Stimulated activated CD4-positive, alpha-beta T cell treated with anti-CD3 and anti-CD28 coated beads, TNF-alpha, amount 100 ng/mL, for 1 hour (primary cell): ENCODE measurements at places on chromosomes 2 and 18.

- DNase-seq = no peak
Measured at GRCh38 chr2:213104092-213104902, 47.1 kb downstream of the IKZF2 start.

- no peak for DNase-seq
Measured at GRCh38 chr2:182631299-182631698, 84.8 kb upstream of the DNAJC10 start.

GRCh38 chr2:32262105-32262504, 2.6 kb downstream of the NLRC4 start:
- no peak for DNase-seq

GRCh38 chr18:62759704-62760402, 44.5 kb downstream of the PHLPP1 start:
- no peak for DNase-seq

DNA sequence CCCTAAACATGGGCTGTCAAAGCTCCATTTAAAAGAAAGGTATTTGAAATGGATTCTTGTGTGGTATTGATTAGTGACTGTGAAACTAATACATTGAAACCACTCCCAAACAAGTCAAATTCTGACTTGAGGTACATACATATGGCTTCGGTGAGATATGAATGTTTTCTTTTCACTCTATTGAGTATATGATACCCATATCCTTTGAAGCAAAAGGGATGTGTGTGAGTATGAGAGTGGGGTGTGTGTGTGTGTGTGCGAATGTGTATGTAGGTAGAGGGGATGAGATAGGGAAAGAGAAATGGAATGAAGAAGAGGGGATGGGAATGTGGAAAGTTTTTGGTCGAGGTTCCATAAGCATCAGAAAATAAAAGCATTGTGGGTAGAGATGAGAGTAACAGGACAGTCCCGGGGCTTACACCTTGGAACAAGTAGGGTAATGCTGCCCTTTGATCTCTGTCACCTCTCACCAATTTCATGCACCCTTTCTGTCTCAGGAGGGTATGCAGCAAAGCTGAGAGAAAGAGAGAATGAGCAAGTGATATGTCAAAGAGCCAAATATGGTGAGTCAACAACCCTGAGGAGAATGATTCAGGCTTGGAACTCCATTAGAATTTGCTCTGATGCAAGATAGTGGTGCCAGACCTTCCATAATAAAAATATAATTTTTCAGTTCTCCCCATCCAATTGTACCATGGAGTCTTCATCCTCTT, 64.0 kb upstream of the ZEB2 start:
- DNase-seq = no peak

GRCh38 chr2:20622731-20623130, 28.2 kb downstream of the HS1BP3 start:
- DNase-seq = no peak

DNA sequence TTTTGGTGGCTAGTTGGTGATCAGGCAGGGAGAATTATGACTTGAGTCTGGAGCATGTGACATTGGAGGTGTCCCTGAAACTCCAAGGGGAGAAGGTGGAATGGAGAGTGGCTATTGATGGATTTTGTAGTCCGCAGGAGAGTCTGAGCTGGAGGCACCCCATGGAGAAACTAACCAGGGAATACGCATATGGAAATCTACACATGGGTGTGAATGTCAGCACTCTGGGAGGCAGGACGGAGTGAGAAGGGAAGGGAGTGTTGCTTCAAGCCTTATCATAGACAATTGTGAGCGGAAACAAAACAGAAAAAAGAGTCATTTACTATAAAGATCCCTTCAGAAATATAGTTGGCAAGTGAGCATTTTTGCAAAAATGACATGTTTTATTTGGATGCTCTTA, 667 bp upstream of the SCYGR4 start:
- DNase-seq = no peak

- DNase-seq = no peak
Measured at GRCh38 chr2:69762513-69763494, 20.9 kb downstream of the ANXA4 start.

- no peak for DNase-seq
Measured at GRCh38 chr2:238690511-238690910, 157.4 kb upstream of the TWIST2 start.

DNA sequence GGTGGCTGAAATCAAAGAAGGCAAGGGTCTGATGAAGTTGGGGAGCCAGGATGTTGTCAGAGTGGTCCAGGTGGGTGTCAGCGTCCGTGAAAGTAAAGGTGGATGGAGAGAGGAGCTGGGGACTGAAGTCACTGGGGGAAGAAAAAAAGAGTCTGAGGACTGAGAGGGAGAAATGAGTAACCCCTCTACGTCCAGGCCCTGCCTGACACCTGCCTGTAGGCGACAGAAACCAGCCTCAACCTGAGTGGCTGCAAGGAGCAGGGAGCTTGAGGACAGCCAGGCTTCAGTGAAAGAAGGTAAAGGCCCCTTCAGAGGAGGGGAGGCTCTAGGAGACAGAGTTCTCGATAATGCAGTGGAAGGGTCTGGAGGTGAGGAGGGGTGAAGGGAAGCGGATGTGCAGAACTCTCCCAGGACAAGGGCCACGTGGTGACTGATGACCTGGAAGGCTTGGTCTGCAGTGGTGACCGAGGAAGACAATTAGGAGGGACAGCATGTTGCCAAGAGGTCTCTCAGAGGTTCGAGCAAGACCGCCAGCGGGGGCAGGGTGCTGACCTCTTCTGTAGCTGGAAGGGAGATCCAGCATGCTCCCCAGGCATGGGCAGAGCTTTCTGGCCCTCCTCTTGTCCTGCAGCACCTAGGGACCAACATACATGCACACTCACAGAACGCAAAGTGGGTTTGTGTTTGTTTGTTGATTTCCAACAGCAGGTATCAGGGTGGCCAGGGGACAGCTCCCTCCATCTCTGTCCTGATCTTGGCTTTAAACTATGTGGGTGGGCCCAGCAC, 86.6 kb upstream of the TMEM247 start:
- DNase-seq = no peak

DNA sequence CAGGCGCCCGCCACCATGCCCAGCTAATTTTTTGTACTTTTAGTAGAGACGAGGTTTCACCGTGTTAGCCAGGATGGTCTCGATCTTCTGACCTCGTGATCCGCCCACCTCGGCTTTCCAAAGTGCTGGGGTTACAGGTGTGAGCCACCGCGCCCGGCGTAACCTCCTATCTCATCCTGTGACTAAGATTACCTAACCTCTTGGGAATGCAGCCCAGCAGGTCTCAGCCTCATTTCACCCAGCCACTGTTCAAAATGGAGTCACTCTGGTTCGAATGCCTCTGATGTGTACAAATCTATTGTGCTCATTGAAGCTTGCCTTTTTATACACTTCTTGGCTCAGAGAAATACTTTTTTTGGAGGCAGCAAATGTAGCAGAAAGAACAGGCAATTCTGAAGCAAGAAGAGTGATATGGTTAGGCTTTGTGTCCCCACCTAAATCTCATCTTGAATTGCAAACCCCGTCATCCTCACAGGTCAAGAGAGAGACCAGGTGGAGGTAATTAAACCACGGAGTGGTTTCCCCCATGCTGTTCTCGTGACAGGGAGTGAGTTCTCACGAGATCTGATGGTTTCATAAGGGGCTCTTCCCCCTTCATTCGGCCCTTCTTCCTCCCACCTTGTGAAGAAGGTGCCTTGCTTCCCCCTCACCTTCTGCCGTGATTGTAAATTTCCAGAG, 60.6 kb downstream of the SLC4A3 start:
- no peak for DNase-seq

DNA sequence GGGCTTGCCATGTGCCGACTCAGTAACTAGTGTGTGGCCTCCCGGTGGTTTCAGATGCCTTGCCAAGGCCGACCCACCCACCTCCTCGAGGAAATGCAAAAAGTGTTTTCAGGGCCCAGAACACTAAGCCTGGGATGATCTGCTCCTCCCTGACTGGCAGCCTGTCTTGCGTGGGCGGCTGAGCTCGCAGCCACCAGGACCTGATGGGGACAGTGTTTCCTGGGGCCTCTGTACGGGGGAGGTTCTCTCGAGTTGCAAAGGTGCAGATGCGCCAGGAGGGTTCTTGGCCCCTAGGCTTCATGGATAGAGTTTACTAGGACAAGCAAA, 85.2 kb downstream of the GLI2 start:
- DNase-seq = no peak

- DNase-seq = no peak
Measured at GRCh38 chr2:62287899-62288880, 92.3 kb downstream of the B3GNT2 start.

DNA sequence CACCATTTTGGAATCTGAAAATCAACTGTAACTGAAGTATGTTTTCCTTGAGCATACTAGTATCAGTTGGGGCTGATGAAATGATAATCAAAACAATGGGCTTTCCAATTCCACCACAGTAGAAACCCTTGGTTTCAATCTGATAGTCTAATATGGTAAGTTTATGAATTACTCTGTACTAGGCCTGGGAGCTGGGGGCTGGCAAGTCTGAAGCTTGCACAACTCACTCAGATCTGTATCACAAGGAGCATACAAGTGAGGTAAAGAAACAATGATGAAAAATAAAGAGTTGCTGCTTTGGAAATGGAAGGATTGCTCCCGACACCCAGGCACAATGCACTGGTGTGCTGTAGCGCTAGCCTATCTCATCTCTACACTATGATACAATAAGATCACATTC, 19.4 kb downstream of the ZEB2 start:
- DNase-seq = no peak

DNA sequence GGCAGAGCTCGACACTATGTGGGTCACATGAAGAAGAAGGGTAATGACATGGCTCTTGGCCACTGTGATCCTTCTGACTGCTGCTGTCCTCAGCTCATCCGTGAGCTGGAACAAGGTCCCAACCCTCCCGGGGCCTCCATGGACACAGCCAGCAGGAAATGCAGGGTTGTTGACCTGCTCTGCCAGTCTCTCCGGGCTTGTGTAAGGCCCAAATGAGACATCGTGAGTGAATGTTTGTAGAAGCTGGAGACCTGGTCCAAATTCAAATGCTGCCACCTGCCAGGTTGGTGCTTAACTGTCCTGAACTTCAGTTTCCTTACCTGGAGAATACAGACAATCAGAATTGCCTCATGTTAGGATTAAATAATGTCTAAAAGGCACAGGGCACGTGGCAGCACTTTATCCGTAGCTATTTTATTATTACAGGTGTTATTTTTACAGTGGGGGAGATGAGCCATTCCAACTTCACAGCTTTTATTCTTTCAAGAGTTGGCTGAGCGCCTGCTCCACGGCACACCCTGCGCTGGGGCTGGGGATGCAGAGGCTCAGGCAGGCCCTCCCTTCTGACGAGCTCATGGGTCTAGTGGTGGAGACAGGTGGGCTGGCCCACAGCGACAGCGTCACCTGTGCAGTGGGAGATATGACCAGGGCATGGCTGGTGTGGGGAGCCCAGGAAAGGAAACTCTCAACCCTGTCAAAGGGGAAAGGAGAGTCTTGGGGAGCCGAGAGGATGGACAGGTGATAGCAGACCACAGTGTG, 15.1 kb downstream of the ARHGEF4 start:
- DNase-seq = no peak

DNA sequence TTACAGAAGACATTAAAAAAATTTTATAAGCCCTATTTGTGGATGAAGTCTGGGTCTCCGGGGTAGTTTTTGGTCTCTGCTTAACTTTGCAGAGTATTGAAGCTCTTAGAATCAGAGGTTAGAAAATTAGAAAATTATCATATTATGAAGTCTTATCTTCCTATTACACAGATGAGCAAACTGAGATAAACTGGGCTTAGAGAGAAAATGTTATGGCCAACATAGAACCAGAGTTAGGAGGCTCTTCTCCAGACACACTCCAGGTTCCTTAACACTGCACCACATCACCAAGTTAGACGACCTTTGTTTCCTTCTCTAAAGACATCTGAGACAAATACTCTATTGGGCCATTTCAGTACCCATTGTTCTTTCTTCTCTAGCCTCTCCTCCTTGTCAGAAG, 36.7 kb upstream of the NEB start:
- no peak for DNase-seq

DNA sequence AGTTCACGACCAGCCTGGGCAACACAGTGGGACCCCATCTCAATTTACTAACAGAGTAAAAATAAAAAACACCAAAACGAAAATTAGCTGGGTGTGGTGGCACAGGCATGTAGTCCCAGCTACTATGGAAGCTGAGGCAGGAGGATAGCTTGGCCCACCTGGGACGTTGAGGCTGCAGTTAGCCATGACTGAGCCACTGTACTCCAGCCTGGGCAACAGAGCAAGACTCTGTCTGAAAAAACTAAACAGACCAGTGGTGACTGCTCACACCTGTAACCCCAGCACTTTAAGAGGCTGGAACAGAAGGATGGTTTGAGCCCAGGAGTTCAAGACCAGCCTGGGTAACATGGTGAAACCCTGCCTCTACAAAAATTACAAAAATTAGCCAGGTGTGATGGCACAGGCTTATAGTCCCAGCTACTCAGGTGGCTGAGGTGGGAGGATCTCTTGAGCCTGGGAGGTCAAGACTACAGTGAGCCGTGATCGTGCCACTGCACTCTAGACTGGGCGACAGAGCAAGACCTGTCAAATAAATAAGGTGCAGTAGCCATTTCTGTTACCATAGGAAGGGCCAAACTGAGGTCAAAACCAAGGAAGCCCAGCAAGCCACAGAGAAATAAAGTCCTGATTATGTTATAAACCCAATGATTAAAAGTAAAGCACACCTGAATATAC, 14.0 kb downstream of the USP34 start:
- DNase-seq = no peak

DNA sequence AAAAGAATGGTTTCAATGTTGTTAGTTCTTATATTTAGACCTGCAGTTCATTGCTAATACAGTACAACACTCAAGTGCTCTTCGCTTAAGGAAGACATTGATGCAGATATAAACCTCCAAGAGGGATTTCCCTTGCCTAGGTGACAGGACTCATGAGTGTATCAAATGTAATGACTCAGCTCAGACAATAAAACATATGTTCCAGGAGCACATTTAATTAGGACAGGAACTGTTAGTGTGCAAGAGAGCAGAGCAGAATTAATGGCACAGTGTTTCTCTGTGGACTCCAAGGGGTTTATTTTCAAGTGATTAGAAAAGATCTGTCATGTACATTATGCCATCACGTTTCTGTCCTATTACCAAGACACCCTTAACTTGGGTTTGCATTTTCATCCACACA, 375.0 kb downstream of the LRRTM4 start:
- DNase-seq = no peak

GRCh38 chr2:78120275-78120674, 598.1 kb upstream of the LRRTM4 start:
- DNase-seq = no peak
